ENCODE measurements at places on chromosomes 6 and 20.
A peak's percentile ranks its signal among the peaks of the same experiment; 100 is the strongest.

DNA sequence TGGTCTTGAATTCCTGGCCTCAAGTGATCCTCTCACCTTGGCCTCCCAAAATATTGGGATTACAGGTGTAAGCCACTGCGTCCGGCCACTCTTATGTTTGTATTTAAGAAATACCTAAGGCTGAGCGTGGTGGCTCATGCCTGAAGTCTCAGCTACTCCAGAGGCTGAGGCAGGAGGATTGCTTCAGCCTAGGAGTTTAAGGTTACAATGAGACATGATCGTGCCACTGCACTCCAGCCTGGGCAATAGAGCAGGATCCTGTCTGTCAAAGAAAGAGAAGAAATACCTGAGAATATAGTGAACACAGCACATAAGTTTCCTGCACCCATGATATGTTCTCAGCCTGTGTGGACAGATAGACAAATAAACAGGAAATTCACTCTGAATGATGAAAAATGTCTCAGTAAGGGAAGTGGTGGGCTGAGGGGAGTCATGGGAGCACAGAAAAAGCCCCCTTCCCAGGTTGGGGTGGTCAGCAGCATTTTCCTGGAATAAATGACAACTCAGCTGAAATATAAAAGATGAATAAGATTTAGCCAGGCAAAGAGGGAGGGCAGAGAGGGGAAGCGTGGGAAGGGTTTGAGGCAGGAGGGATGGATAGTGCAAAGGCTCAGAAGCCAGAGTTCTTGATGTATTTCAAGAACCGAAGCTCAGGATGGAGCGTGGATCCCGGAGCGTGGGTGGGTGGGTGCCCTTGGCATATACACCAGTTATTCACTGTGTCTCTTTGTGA, 13.8 kb upstream of the MMP9 start:
- no peak for DNase-seq

DNA sequence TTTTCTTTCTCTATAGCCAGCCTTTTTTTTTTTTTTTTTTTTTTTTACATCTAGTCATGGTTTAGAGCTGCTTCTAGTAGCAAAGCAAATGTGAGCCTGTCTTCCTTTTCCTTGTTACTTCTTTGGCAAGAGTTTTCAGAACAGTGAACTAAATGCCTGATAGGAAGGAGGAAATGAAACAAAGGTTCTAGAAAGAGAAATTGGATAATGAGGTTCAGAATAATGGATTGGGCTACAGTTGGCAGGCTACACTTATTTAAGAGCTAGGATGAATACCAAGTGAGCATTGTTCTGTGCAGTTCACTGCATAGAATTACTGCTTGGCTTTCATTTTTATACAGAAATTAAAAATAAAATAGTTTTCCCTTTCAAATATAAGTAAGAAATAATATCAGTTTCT, 78.6 kb downstream of the HIVEP1 start:
- DNase-seq, result no peak

GRCh38 chr6:95973976-95974375, 41.8 kb upstream of the FUT9 start:
- DNase-seq, result no peak

DNA sequence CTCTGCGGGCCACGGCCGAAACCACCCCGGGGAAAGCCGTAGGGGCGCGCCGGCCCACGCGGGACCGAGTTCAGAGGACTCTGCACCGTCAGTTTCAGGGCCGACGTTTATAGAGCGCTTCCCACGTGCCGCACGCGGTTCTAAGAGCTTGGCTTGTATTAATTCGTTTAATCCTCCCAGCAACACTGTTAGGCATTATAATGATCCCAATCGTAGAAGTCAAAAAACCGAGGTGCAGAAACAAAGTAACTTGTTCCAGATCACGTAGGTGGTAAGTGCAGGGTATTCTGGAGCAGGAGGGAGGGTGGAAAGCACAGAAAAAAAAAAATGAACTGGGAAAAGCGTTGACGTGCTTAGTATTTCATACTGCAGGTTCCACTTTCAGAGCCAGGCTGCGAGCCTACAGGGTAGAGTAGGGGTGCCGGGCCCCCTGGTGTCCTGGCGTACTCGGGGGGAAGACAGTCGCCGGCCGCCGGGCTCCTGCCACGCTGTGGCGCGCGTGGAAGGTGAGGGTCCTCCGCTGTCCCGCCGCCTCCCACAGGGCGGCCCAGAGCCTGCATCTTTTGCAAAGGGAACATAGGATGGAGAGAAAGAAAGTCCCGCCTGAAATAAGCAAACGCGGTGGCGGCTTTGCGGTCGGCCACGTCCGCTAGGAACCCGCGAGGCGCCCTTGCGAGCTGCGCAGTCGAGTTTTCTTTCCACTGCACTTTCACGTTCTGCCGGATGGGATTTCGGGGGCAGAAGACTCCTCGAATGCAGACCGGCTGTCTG, 10.2 kb upstream of the FOXF2 start:
- DNase-seq, result no peak

DNA sequence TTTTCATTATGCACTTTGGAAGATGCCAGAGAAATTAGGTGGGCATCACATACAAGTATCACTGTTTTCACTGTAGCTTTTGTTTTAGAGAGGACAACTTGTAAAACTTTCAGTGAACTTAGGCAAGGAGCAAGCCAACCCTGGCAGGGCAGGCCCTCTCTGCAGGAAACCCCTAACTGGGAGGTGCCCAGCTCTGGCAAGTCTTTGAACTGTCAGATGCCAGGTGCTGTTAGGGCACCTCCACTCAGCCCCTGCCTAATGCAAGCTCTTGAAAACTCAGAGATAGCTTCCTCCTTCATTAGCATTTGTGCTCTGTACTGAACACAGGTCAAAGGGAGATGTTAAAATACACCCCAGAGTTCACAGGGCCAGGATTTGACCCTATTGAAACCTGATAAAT, 774.2 kb upstream of the FLRT3 start:
- DNase-seq, result no peak

GRCh38 chr6:36350681-36351571, 14.2 kb upstream of the BNIP5 start:
- no peak for DNase-seq

DNA sequence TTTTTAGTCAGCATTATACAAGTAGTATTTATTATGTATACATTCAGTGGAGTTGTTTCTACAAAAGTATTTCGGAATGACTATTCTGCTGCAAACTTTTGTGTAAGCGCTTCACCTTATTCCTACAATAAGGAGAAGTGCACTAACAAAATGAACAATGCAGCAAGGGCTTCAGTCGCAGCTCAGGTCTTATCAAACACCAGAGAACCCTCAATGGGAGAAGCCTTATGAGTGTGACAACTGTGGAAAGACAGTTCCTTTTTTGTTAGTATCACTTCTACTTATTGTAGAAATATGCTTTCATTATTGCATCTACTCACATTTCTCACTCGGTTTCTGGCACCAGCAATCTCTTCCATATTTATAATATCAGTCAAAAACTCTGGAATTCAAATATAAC, 18.8 kb downstream of the ZKSCAN3 start:
- no peak for DNase-seq

GRCh38 chr20:35774391-35774790, 2.6 kb downstream of the PHF20 start:
- DNase-seq, result no peak

DNA sequence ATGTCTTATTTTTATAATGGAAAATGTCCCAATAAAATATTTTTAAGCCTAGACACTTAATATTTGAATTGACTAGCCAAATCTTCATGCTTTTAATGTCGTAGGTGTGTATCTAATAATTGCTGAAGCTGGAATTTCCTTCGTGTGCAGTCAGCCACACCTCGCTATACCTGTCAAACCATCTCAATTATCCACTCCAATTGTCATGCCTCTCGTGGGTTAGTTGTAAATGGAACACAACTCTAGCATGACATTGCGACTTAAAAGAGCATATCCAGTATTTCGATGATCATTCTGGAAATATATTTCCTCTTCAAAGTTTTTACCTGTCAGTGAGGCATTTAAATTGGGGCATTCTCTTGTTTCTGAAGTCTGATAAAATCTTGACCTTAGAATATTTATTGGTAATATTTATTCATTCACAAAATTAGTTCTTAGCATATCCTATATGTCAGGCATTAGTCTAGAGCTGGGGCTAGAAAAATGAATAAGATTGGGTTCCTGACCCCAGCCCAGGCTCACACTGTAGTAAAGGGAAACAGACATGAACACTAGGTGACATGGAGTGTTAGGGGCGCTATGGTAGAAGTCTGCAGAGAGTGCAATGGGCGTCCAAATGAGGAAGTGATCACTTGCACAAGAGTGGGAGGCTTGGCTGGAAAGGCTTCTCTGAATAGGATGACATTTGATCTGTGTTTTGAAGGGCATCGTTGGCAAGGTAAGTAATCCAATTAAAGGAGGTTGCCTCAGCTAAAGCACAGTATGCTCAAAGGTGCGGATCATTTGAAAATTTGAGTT, 11.0 kb upstream of the CFAP206 start:
- no peak for DNase-seq

GRCh38 chr6:112470950-112471349, 123.8 kb downstream of the RFPL4B start:
- no peak for DNase-seq

DNA sequence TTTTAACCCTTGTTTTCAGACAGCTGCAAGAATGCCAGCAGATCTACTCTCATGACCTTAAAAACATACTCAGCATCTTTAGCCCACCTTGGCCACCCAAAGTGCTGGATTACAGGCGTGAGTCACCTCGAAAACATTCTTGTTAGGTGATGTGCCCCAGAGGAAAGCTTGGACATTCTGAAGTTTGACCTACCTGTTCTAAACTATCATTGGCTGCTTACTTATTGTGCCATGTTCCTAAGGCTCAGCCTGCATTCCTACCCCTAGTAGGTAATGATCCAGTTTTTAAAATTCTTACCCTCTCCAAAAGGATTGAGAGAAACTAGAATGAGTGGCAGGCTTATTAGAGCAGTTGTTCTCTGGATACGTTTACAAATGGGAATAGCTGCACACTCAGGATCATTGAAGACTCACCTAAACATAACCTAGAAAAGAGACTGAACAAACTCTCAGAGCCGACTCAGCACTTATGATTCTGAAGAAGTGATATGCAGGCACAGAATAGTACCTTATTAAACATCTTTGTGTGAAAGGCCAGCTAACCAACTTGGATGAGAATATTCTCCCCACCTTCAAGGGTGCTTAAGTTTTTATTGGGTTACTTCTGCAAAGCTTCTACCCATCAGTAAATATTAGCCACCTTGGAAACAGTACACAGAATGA, 362.1 kb downstream of the NRN1 start:
- DNase-seq, result no peak

GRCh38 chr6:3383525-3383924, 73.3 kb downstream of the SLC22A23 start:
- DNase-seq, result no peak

GRCh38 chr6:64254558-64254957, 619.0 kb downstream of the PHF3 start:
- DNase-seq, result no peak

- no peak for DNase-seq
Observed at GRCh38 chr20:36601540-36601939, 4.0 kb upstream of the RAB5IF start.

GRCh38 chr20:45183084-45183483, 8.4 kb downstream of the PI3 start:
- DNase-seq, result no peak

- peak; percentile 35 for DNase-seq
Observed at GRCh38 chr20:51318058-51318949, 224.2 kb downstream of the NFATC2 start.

DNA sequence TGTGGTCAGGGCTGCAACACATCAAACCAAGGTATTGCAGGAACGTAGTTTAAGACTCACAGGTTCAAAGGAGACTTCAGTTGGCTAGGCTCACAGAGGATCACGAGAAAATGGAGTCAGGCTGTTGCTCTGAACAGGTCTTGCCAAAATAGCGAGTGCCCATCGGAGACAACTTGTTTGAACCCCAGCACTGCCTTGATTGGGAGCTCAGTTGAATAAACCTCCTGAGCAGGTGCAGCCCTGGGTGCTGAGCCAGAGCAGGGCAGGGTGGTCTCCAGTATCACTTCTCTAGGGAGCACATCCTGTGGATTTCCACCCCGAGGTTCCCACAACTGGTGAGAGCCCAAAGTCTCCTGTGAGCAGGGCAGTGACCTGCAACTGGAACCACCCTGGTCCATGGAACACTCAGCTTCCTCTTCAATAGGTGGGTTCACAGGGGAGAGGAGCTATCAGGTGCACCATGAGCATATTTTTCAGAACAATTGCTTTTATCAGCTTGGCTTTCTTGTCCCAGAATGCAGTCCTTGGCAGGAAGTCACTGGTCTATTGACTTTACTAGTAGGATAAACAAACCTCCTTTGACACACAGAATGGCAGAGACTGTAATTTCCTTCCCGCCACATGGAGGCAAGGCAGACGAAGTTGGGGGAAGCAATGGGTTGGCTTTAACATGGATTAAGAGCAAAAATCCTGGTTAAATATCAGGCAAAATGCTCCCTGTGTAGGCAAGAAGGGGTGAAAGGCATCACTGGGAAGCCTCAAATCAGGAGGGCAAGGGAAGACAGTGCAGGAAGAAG, 267.7 kb upstream of the FOXQ1 start:
- no peak for DNase-seq

DNA sequence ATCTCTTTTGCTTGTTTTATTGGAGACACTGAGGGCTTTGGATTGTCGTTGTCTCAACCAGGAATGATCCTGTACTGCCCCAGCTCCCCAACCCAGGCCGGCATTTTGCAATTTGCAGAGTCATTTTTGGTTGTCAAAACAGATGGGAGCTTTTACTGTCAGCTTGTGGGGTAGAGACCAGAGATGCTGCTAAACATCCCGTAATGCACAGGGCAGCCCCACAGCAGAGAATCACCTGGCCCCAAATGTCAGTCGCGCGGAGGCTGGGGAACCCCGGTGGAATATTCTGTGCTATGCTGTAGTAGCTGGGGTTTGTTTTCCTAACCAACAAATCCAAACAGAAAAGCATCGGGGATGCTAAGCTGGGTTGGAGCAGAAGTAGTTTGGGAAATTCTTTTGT, 99.7 kb downstream of the TSHZ2 start:
- no peak for DNase-seq

- DNase-seq, result no peak
Observed at GRCh38 chr6:56490993-56491392, 151.7 kb downstream of the DST start.

DNA sequence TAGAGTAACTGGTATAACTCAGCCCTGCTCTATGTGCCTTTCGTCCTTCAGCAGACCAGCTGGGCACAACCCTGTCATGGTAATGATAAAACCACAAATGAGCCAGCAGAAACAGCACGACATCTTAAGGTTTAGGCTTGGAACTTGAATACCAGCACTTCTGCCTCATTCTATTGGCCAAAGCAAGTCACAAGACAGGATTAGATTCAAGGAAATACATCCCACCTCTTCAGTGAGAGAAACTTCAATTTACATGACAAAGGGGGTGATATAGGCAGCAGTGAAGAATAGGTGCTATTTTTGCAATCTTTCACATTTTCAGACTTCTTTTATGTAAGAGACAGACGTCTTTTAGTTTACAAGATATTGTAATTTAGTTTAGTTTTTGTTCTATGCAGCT, 69.8 kb upstream of the SLC35F1 start:
- no peak for DNase-seq

Measured in NCI-H1930 (cell line).